Adrenal gland (tissue), 19 donors: ENCODE measurements at places on chromosomes 3 and 15. TPM values are rescaled to one million over a fixed set of nuclear protein-coding genes. Genes with fewer than 3 reads are reported as not detected.

Gene CEMIP
- total RNA-seq, result 0.61 TPM

Gene CD86
- 8.9 TPM for total RNA-seq

Gene COLQ
- 1.7 TPM for total RNA-seq

Gene SMCO1
- total RNA-seq, result not detected

Gene STRIT1
- total RNA-seq, result not detected

Gene MCF2L2
- 62.7 TPM for total RNA-seq

Gene PPARG
- total RNA-seq, result 3.5 TPM

Gene SCAANT1
- not detected for total RNA-seq

Gene THSD4
- total RNA-seq, result 11.8 TPM

Gene FAM174B
- 10.2 TPM for total RNA-seq

Gene GRM2
- 0.11 TPM for total RNA-seq

Gene KLHL6
- total RNA-seq, result 3.6 TPM

Gene KBTBD12
- total RNA-seq, result 0.61 TPM

Gene GOLGA6L7
- total RNA-seq, result not detected

Gene ANKRD63
- not detected for total RNA-seq

Gene GOLIM4
- total RNA-seq, result 18.3 TPM

Gene ZNF619
- 8.3 TPM for total RNA-seq

Gene TIMP4
- 27.2 TPM for total RNA-seq

Gene AAGAB
- total RNA-seq, result 47.0 TPM

Gene TLR9
- 0.20 TPM for total RNA-seq

Gene COPG1
- total RNA-seq, result 159 TPM

Gene ELL3
- total RNA-seq, result 5.1 TPM

Gene SLC27A2
- total RNA-seq, result 14.6 TPM

Gene PATL2
- total RNA-seq, result 0.42 TPM

Gene SCG5
- 43.1 TPM for total RNA-seq

Gene C2CD4B
- total RNA-seq, result 1.3 TPM

Gene FGF12
- 119 TPM for total RNA-seq

Gene MESP2
- 0.34 TPM for total RNA-seq

Gene TNNC1
- total RNA-seq, result 1.4 TPM

Gene RTP3
- not detected for total RNA-seq

Gene CATSPER2
- 2.6 TPM for total RNA-seq

Gene PRR20G
- total RNA-seq, result not detected
